Mesothelial cell of epicardium (in vitro differentiated cells): ENCODE measurements at places on chromosomes 5 and 9. TPM values are rescaled to one million over a fixed set of nuclear protein-coding genes. Genes with fewer than 3 reads are reported as not detected.
A peak's percentile ranks its signal among the peaks of the same experiment; 100 is the strongest.

DNA sequence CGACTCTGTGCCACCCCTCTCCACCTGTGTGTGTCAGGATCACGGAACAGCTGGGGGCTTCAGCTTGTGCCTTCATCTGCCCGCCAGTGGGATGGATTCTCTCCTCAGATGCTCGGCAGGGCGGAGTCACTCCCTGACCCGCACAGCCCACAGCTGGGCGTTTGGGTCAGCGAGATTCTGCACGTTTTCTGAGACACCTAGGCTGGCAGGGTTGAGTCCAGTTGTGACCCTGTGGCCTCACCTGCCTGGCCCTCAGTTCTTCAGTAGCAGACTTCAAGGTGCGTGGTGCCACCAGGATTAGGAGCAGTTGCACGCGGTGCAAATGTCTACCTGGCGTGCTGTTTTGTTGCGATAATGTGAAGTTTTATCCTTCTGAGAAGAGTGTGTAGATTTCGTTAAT, 5.0 kb downstream of the NDUFS6 start:
- no peak overlapping the region for H3K4me3 ChIP-seq
- no peaks in the 10 kb centered on the region for H3K27me3 ChIP-seq
- peaks cover 9% of the 10 kb centered on the region for H3K4me1 ChIP-seq
- H3K36me3 ChIP-seq: peaks cover 55% of the 10 kb centered on the region

DNA sequence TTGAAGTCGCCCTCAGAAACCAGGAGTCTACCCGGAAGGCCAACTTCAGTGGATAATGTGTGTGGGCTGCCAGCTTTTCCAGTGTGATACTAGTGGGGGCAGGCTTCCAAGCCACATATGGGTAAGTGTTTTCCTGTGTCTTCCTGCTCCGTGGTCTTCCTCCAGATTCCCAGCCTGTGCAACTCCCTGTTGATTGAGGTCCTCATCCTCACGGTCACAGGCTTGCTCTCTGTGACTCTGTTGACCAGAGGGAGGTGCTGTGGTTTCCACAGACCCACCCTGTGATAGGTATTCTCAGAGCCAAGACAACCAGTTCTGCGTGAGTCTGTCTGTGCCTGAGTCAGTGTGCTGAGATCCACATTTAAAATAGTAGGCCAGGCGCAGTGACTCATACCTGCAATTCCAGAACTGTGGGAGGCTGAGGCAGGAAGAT, 388.0 kb upstream of the IRX2 start:
- H3K36me3 ChIP-seq: no peaks in the 10 kb centered on the region
- no peaks in the 10 kb centered on the region for H3K27me3 ChIP-seq
- no peak for DNase-seq
- no peak overlapping the region for H3K27ac ChIP-seq
- no peaks in the 10 kb centered on the region for H3K4me1 ChIP-seq
- no peak overlapping the region for H3K4me3 ChIP-seq

DNA sequence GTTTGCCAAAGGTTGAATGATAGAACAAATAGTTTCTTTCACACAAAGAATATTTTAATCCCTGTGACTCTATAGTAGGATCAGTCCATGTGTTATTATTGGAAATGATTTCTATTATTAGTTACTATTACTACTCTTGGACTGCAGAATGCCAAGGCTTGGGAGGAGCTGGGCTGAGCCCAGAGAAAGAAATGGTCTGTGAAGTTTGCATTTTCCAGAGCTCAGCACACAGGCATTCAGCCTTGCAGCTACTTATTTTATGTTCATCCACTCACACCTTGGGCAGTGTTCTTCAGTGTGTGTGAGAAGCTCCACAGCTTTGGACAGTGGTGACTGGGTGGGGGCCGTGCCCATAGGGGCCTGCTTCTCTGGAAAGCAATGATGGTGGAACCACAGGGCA, 583.1 kb downstream of the CCDC171 start:
- H3K27ac ChIP-seq: no peak overlapping the region
- no peaks in the 10 kb centered on the region for H3K36me3 ChIP-seq
- peaks cover 21% of the 10 kb centered on the region for H3K4me1 ChIP-seq
- H3K4me3 ChIP-seq: no peak overlapping the region
- DNase-seq: no peak

DNA sequence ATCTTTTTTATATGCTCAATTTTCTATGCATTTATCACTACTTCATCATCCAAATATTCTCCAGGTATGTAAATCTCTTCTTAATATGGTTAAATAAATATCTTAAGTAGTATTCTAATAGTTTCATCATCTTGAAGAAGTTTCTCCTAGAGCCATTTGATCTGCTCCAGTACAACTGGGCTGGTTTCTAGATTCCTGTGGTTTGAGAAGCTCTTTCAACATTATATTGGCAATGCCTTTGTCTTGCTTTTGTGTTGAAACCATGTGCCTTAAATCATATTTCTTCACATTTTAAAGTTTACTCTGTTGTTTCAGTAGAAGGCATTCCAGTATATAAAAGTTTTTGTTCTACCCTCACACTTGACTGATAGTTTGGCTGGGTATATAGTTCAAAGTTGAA, 27.6 kb downstream of the MBLAC2 start:
- H3K4me3 ChIP-seq: no peak overlapping the region
- H3K36me3 ChIP-seq: peaks cover 3% of the 10 kb centered on the region
- no peak overlapping the region for H3K27ac ChIP-seq
- DNase-seq: no peak
- H3K4me1 ChIP-seq: no peaks in the 10 kb centered on the region
- H3K27me3 ChIP-seq: no peaks in the 10 kb centered on the region

- H3K27me3 ChIP-seq: no peaks in the 10 kb centered on the region
- H3K4me3 ChIP-seq: no peak overlapping the region
- peaks cover 11% of the 10 kb centered on the region for H3K4me1 ChIP-seq
- H3K36me3 ChIP-seq: peaks cover 14% of the 10 kb centered on the region
- H3K27ac ChIP-seq: no peak overlapping the region
Observed at GRCh38 chr5:62596096-62596495, 17.5 kb downstream of the LRRC70 start.

- H3K36me3 ChIP-seq: peaks cover under 1% of the 10 kb centered on the region
- H3K27me3 ChIP-seq: no peaks in the 10 kb centered on the region
- H3K4me1 ChIP-seq: peaks cover 46% of the 10 kb centered on the region
- DNase-seq: no peak
- H3K27ac ChIP-seq: peak overlapping the region; percentile 68
Observed at GRCh38 chr9:18543406-18544192, 69.6 kb downstream of the ADAMTSL1 start.

- H3K27ac ChIP-seq: no peak overlapping the region
- no peak overlapping the region for H3K4me3 ChIP-seq
- peaks cover 3% of the 10 kb centered on the region for H3K4me1 ChIP-seq
- no peak for DNase-seq
- no peaks in the 10 kb centered on the region for H3K36me3 ChIP-seq
- peaks cover 17% of the 10 kb centered on the region for H3K27me3 ChIP-seq
Observed at GRCh38 chr5:10946050-10946449, 185.0 kb upstream of the DAP start.

- H3K4me3 ChIP-seq: no peak overlapping the region
- peaks cover 13% of the 10 kb centered on the region for H3K27me3 ChIP-seq
- DNase-seq: no peak
Observed at GRCh38 chr5:179243333-179243732, 101.9 kb downstream of the ADAMTS2 start.

GRCh38 chr5:63959177-63959982, 2.9 kb downstream of the HTR1A start:
- peaks cover 93% of the 10 kb centered on the region for H3K27me3 ChIP-seq
- peaks cover 16% of the 10 kb centered on the region for H3K4me1 ChIP-seq
- no peaks in the 10 kb centered on the region for H3K36me3 ChIP-seq
- no peak overlapping the region for H3K27ac ChIP-seq
- peak overlapping the region; percentile 59 for H3K4me3 ChIP-seq
- no peak for DNase-seq

DNA sequence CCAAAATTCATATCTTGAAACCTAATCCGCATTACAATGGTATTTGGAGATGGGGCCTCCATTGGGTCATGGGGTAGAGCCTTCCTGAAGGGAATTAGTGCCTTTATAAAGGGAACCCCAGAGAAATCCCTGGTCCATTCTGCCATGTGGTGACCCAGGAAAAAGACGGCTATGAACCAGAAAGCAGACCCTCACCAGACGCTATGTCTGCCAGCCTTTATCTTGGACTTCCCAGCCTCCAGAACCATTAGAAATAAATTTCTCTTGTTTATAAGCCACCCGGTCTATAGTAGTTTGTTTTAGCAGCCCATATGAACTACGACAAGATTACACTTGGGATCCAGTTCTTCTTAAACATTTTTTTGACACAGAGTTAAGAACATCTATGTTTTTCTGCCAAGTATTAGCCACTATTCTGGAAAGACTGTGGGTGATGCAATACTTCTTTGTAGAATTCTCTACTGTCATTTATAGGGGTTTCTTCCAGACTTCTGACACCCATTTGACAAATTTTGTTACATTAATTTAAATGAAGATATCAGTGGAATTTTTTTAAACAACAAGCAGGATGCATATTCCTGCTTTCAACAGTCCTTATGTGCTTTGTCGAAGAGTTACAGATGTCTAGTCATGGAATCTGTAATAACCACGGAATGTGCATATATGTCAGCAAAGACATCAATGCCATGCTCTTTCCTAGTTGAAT, 572.4 kb downstream of the NR2F1-AS1 start:
- no peaks in the 10 kb centered on the region for H3K36me3 ChIP-seq
- no peak for DNase-seq
- no peak overlapping the region for H3K27ac ChIP-seq

- H3K27me3 ChIP-seq: peaks cover 59% of the 10 kb centered on the region
- H3K4me1 ChIP-seq: peaks cover 38% of the 10 kb centered on the region
- DNase-seq: peak; percentile 71
- H3K4me3 ChIP-seq: peak overlapping the region; percentile 78
- peaks cover 3% of the 10 kb centered on the region for H3K36me3 ChIP-seq
- peak overlapping the region; percentile 23 for H3K27ac ChIP-seq
Observed at GRCh38 chr5:53481887-53482716, 1.7 kb downstream of the FST start.

GRCh38 chr5:6505783-6506557, 57.3 kb downstream of the UBE2QL1 start:
- H3K36me3 ChIP-seq: no peaks in the 10 kb centered on the region
- no peak overlapping the region for H3K4me3 ChIP-seq
- DNase-seq: no peak

DNA sequence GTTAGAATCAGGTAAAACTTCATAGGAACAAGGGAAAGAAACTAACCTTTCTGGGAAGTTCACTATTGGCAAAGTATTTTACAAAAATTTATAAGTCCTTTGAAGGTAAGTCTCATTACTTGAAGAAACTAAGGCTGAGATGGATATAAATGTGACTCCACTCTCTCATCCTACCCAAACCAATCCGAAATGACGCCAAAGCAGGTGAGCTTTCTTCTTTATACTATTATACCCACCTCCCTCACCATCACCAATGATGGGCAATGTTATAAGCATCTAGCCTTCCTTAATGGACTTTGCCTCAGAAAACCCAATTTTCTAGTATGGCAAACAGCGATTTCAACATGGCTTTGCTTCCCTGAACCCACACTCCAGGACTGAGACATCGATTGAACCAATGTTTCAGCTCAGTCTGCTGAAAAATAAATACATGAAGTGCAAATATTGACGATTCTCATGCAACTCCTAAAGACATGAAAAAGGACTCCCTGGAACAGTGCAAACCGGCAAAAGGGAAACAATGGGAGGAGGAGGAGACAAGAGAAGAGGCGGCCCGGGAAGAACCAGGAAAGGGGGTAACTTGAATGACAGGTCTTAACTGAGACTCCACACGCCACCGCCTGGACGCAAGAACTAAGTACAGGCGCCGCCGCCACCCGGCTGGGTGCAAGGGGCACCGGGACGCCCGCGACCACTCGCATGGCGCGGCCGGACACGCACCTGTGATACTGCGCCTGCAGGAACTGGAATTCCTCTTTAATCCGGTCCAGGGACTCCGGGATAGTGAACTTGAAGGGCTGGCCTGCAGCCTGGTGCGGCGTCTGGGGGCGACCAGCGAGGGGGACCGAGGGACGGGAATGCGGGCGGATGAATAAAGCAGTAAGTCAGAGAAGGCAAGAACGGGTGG, 2.5 kb downstream of the TLE1 start:
- peak; percentile 76 for DNase-seq
- no peaks in the 10 kb centered on the region for H3K27me3 ChIP-seq
- peak overlapping the region; percentile 97 for H3K27ac ChIP-seq
- peaks cover 16% of the 10 kb centered on the region for H3K4me1 ChIP-seq
- no peak overlapping the region for H3K4me3 ChIP-seq

GRCh38 chr5:2505217-2505616, 246.3 kb downstream of the IRX2 start:
- H3K27me3 ChIP-seq: peaks cover 29% of the 10 kb centered on the region
- DNase-seq: no peak
- H3K4me3 ChIP-seq: no peak overlapping the region
- no peak overlapping the region for H3K27ac ChIP-seq

GRCh38 chr9:124411514-124412227, 3.6 kb downstream of the PSMB7 start:
- no peak overlapping the region for H3K27ac ChIP-seq
- DNase-seq: no peak
- peaks cover 15% of the 10 kb centered on the region for H3K4me1 ChIP-seq
- H3K4me3 ChIP-seq: no peak overlapping the region

DNA sequence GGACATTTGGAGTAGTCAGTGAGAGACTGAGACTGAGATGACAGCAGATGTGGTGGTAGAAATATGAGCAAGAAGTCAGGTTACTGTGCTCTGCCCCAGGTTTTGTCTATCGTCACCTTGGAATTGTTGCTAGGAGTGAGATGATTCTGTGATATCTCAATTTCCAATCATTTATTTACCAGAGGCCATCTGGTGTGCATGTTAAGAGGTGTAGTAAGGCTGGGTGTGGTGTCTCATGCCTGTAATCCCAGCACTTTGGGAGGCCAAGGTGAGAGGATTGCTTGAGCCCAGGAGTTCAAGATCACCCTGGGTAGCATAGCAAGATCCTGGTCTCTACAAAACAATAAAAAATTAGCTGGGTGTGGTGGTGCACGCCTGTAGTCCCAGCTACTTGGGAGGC, 38.6 kb upstream of the CARTPT start:
- H3K27ac ChIP-seq: no peak overlapping the region
- H3K4me1 ChIP-seq: no peaks in the 10 kb centered on the region
- no peaks in the 10 kb centered on the region for H3K36me3 ChIP-seq
- no peak for DNase-seq

The DEPDC1B gene
- total RNA-seq: 14.6 to 17.0 TPM (median 14.7 TPM) in 3 replicates

The PCDHGA12 gene
- total RNA-seq: 4.1 to 5.2 TPM (median 4.5 TPM) in 3 replicates

The URM1 gene
- 46.6 to 54.9 TPM (median 51.5 TPM) in 3 replicates for total RNA-seq

The FGF18 gene
- 10.2 to 11.7 TPM (median 11.3 TPM) in 3 replicates for total RNA-seq

The ZFP62 gene
- 48.4 to 49.8 TPM (median 48.9 TPM) in 3 replicates for total RNA-seq

The TEX48 gene
- total RNA-seq: not detected in 3 replicates

The SEMA5A gene
- 20.0 to 26.7 TPM (median 23.1 TPM) in 3 replicates for total RNA-seq

The PIP5KL1 gene
- 7.6 to 9.0 TPM (median 8.2 TPM) in 3 replicates for total RNA-seq

The N4BP3 gene
- 1.8 to 2.3 TPM (median 2.1 TPM) in 3 replicates for total RNA-seq

The OR1L4 gene
- total RNA-seq: not detected in 3 replicates
